ENCODE measurements at places on chromosomes 2 and 18. TPM values are rescaled to one million over a fixed set of nuclear protein-coding genes. Genes with fewer than 3 reads are reported as not detected.

DNA sequence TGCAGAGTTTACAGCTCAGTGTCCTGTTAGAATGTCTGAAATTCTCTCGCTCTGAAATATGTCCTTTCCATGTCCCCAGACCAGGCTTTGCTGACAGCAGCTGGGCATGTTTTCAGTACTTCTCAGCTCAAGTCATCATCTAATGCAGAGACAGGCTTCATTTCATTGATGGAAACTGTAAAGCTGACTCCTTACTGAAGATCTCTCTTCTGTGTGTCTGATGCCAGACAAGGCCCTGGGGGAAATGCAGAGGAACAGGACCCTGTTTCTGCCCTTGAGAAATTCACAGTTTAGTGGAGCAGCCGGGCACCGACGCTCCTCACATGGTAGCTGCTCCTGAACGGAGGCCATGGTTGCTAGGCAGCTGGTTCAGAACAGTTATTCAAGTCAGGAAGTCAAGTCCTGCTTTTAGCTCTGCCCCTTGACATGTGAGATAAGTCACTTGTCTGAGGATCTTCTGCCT, 24.6 kb upstream of the FZD7 start:
- no peak overlapping the region for H3K4me3 ChIP-seq
- H3K27ac ChIP-seq = no peak overlapping the region
- H3K36me3 ChIP-seq = no peaks in the 10 kb centered on the region
- no peaks in the 10 kb centered on the region for H3K27me3 ChIP-seq
- DNase-seq = no peak
- H3K4me1 ChIP-seq = no peaks in the 10 kb centered on the region

Gene CEBPZ
- 55.9 TPM for total RNA-seq

- H3K4me1 ChIP-seq = no peaks in the 10 kb centered on the region
- no peaks in the 10 kb centered on the region for H3K27me3 ChIP-seq
- no peak overlapping the region for H3K27ac ChIP-seq
- no peak for DNase-seq
These were observed 208.1 kb downstream of the NCKAP5 start for GRCh38 chr2:133360190-133360589.

DNA sequence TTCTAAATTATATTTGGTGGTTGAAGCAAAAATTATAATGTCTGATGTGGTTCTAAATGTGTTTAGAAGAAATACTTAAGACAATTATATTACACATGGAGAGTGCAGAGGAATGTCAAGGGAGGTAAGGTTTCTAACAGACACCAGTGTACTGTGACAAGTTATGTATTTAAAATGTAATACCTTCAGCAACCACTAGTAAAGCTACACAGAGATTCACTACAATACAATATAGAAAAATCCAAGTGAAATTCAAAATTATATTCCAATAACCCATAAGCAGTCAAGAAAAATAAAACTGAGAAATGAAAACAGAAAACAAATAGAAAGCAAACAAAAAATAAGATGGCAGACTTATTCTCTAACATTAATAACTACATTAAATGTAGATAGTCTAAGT, 249.5 kb upstream of the KLHL14 start:
- no peaks in the 10 kb centered on the region for H3K4me1 ChIP-seq
- no peak for DNase-seq
- no peaks in the 10 kb centered on the region for H3K27me3 ChIP-seq
- no peaks in the 10 kb centered on the region for H3K36me3 ChIP-seq

GRCh38 chr18:68454511-68455228, 260.2 kb downstream of the TMX3 start:
- no peaks in the 10 kb centered on the region for H3K27me3 ChIP-seq
- no peak for DNase-seq
- no peak overlapping the region for H3K4me3 ChIP-seq
- H3K36me3 ChIP-seq = no peaks in the 10 kb centered on the region
- no peaks in the 10 kb centered on the region for H3K4me1 ChIP-seq

- H3K27me3 ChIP-seq = no peaks in the 10 kb centered on the region
- H3K4me3 ChIP-seq = no peak overlapping the region
- peak; percentile 37 for DNase-seq
- no peaks in the 10 kb centered on the region for H3K4me1 ChIP-seq
- no peak overlapping the region for H3K27ac ChIP-seq
These were observed 251.9 kb upstream of the CHAC2 start for GRCh38 chr2:53515435-53516332.

Gene SERPINB12
- not detected for total RNA-seq

Gene TRMT61B
- total RNA-seq = 14.4 TPM

Gene SKOR2
- total RNA-seq = not detected

DNA sequence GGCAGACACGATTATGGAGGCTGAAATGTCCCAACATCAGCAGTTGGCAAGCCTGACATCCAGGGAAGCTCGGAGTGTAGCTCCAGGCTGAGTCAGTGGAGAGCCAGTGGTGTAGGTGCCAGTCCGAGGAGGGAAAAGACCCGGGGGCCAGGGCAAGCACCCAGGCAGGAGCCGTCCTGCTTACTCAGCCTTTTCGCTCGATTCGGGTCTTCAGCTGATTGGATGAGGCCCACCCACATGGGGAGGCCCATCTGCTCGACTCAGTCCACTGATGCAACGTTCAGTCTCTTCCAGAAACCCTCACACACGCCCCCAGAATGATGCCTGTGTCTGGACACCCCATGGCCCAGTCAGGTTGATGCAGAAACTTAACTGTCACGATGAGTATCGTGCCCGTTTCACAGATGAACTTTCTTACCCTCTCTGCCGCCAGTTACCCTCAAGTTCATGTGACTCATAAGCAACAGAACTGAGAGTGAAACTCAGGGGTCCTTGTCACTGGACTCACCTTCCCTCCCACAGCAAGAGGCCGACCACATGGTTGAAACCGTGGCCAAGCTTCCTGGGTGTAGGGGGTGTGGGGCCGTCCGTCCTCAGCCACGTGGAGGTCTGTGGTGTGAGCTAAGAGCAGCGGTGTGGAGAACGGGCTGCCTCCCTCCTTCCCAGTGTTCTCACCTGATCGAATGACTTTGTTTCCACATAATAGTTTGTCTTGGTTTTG, 197.4 kb upstream of the HDAC4 start:
- no peak overlapping the region for H3K27ac ChIP-seq
- no peaks in the 10 kb centered on the region for H3K4me1 ChIP-seq
- H3K36me3 ChIP-seq = no peaks in the 10 kb centered on the region
- no peaks in the 10 kb centered on the region for H3K27me3 ChIP-seq
- DNase-seq = peak; percentile 55

GRCh38 chr18:49682173-49682802, 120.4 kb downstream of the LIPG start:
- DNase-seq = no peak
- H3K36me3 ChIP-seq = no peaks in the 10 kb centered on the region
- H3K4me1 ChIP-seq = no peaks in the 10 kb centered on the region
- no peaks in the 10 kb centered on the region for H3K27me3 ChIP-seq

DNA sequence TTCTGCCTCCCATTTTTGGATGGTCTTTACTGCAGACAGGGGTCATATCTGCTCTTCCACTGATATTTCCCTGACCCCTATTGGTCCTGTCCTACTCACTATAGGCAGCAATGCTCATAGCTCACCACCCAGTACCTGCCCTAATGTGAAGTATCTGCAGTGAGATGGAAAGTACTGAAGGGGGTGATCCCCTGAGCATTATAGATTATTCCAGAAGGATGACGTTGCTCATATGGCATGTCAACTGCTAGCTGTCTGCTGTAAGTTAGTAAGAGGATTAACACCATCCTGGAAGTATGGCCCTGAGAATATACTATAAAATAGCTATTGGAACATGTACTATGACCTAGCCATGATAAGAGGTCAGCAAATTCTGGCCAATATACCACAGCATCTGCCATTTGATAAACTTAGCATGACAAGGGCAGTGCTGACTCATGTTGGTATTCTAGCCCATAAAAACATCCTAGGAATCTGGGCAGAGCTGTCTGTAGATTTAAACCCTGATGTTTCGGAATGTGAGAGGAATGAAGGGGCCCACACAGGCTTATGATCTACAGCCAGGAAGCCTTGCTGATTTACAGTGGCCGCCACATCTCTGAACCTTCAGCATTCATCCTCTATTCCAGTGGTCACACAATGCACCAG, 451.4 kb downstream of the TNS1 start:
- H3K27ac ChIP-seq = no peak overlapping the region
- H3K27me3 ChIP-seq = no peaks in the 10 kb centered on the region
- DNase-seq = no peak

DNA sequence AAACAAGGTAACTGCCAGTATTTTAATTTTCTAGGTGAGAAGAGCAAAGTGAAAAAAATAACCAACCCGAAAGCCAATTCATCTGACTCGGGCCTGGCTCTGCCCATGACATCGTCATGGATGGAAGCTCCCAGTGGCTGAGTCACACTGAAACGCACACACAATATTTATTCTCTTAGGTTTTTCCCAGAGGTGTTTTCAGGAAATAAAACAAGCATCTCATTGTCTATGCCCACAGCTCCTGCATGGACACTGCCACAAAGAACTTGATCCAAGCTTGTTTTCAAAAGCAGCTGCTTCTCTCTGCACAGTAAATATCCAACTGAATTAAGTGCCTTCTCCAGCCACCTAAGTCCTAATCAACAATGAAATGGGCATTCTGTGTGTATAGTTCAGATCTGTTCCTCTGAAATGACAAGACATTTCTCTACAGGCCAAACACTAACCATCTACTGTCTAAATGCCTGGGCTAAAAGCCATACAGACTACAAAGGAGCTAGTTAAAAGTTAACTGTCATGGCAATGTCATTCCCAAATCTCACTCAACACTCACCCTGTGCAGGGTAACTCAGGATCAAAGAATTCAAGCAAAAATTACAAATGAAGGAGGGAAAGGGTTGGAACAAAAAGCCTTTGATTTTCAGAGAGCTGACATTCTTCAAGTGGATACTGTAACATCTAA, 62.9 kb downstream of the RPL31 start:
- H3K36me3 ChIP-seq = no peaks in the 10 kb centered on the region
- H3K4me3 ChIP-seq = no peak overlapping the region
- peak overlapping the region; percentile 55 for H3K27ac ChIP-seq
- peaks cover 9% of the 10 kb centered on the region for H3K4me1 ChIP-seq

DNA sequence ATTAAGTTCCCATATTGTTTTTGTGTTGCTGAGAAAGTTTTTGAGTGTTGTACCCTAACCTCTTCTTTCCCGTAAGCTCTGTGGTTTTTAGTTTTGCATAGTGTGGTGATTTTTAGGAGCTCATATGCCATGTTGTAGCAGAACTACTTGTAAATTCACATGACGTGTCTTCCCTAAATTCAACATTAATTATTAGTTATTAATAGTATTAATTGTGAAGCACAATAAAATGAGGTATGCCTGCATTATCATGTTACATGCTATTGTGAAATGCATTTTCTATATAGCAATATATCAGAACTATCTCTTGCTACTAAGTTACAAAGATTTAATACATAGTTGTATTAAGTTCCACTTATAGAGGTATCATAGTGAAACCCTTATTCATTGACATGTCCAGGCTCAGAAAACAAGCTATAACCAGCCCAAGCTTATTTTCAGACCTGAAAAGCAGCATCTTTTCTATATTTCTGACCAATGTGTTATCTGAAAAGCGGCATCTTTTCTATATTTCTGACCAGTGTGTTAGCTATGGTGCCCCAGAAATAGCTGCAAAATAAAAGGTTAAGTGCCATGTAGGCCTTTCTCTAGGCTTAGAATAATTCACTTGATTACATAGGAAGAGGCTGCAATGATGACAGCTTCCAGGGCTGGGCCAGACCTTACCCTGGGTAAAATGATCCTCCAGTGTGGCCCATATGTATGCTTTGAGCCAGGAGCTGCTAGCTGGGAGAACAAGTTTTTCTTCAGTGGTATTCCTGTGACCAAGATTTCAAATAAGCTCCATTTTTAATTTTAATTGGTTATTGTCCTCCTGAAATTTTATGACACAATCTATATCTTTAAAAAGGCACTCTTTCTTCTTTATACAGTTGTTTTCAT, 21.6 kb downstream of the EPAS1 start:
- H3K27ac ChIP-seq = no peak overlapping the region
- H3K4me1 ChIP-seq = peaks cover 59% of the 10 kb centered on the region
- no peaks in the 10 kb centered on the region for H3K27me3 ChIP-seq
- no peak overlapping the region for H3K4me3 ChIP-seq
- DNase-seq = no peak

Gene C18orf54
- total RNA-seq = 3.1 TPM

DNA sequence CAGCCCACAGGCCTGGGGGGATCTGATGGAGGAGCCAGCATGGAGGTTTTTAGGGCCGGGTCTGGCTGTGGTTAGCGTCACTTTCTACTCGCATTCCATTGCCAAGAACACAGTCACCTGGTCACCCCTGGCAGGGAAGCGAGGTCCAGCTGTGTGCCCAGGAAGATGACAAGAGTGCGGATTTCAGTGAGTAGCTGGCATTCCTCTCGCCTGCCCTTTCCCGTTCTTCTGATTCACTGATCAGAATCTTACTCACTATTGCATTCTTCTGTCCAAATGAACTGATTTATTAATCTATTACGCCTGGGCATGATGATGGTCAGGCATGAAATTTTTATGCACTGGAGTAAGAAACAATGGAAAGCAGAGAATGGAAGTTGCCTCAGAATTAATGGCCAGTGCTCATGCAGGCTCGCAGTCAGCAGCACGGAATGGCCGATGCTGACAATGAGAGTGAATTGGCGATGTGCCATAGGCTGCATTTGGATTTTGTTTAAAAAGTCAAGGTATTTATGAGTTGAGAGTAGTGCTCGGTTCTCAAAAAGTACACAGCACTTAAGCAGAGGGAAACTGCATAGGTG, 76.4 kb upstream of the MGAT5 start:
- no peak overlapping the region for H3K4me3 ChIP-seq
- peak overlapping the region; percentile 3 for H3K27ac ChIP-seq
- H3K4me1 ChIP-seq = no peaks in the 10 kb centered on the region

DNA sequence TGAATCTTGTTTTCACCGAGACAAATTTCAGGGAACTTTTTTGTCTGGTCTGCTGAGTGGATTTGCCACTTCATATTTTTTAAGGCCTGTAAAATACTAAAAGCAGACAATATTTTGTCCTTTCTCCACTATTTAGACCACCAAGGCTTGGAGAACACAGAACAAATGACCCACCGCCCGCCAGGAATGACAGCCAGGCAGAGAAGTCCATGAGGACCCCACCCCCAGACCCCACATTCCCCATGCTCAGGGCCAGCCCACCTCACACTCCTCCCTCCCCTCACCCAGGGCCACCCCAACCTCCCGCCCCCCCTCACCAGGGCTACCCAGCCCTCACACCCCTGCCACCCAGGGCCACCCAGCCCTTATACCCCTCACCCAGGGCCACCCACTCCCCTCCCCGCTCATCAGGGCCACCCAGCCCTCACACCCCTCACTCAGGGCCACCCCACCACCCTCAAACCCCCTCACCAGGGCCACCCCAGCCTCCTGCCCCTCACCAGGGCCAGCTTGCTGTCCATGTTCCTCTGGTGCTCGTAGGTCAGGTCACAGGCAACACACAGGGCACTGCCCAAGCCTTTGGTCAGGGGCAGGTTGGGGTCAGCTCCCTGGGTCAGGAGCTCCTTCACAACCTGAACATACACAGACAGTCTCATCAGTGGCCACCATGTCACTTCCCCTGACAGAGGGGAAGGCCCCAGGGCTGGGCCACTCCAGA, 50.6 kb downstream of the ANKMY1 start:
- no peak overlapping the region for H3K27ac ChIP-seq
- H3K4me1 ChIP-seq = no peaks in the 10 kb centered on the region
- DNase-seq = peak; percentile 7

- H3K4me3 ChIP-seq = no peak overlapping the region
- H3K27ac ChIP-seq = no peak overlapping the region
- no peaks in the 10 kb centered on the region for H3K4me1 ChIP-seq
- DNase-seq = no peak
These were observed 764.9 kb downstream of the DSC3 start for GRCh38 chr18:30277676-30278075.

Data from kidney (tissue), 22 donors.